ENCODE measurements at places on chromosomes 2 and 18.

- DNase-seq = no peak
Measured at GRCh38 chr2:45808294-45808800, 156.9 kb downstream of the PRKCE start.

DNA sequence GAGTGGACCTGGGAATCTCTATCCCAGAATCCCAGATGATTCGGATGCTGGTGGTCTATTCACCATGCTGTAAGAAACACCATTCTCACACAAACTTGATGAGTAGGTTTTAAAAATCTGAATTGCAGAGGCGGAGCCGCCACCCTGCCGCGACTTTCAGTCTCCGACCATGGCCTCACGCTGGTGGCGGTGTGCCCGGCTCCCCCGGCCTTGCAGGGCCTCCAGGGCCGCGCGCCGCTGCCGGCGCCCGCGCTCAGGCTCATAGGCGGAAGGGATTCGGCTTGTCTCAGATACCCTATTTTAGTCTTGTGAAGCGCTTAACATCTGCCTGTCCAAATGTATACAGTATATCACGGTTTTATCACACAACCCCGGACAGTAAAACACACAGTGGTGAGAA is 2.6 kb upstream of the PPM1B start:
- no peak for DNase-seq

DNA sequence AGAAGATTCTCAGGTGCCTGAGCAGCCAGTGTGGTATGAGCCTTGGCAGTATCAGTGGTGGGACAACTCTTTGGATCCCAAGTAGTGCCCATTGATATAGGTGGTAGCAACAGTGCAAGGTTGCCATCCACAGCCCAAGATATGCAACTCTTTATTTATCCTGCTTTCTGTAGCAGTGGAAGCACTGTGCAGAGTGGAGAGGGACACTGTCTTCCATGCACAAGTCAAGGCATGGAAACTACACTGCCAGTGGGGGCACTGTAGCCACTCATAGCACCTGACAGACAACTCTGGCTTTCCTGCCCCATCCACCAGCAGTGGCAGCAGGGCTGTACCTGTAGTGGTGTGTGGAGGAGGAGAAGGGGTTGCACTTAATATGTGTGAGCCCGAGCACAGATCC is 409.6 kb upstream of the TMEFF2 start:
- DNase-seq = peak; percentile 8

GRCh38 chr2:69977186-69977585 is 15.8 kb upstream of the ASPRV1 start:
- no peak for DNase-seq

DNA sequence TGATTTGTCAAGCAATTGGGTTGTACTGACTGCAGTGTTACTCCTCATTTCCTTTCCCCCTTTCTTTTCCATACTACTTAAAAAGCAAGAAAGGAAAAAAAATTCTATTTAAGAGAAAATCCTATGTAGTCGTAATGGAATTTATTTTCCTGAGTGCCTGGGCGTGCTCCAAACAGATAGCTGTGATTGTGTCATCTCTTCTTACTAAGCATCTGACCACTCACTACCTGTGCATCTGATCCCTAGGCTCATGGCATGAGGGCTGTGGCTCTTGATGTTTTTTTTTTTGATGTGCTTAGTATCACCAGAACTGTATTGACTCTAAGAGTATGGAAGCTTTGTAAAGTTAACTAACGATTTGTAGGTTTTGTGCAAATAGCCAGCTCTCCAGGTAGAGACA is 19.0 kb downstream of the CRIM1 start:
- DNase-seq = no peak

DNA sequence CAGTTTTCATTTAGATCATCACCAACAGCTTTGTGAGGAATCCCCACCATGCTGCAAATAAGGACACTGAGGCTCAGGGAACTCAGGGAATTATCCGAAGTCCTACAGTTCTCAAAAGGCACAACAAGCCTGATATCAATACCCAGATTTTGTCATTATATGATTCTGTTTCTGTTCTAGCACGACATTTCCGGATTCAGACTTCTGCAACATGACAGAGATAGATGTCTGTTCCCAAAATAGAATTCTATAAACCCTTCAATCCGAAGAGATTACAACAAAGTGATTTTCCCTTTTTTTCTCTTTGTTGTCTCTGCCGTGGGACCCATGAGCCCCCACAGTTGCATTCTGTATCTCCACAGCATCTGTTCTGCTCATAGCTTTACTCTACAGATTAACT is 72.0 kb downstream of the DOCK10 start:
- peak; percentile 66 for DNase-seq

DNA sequence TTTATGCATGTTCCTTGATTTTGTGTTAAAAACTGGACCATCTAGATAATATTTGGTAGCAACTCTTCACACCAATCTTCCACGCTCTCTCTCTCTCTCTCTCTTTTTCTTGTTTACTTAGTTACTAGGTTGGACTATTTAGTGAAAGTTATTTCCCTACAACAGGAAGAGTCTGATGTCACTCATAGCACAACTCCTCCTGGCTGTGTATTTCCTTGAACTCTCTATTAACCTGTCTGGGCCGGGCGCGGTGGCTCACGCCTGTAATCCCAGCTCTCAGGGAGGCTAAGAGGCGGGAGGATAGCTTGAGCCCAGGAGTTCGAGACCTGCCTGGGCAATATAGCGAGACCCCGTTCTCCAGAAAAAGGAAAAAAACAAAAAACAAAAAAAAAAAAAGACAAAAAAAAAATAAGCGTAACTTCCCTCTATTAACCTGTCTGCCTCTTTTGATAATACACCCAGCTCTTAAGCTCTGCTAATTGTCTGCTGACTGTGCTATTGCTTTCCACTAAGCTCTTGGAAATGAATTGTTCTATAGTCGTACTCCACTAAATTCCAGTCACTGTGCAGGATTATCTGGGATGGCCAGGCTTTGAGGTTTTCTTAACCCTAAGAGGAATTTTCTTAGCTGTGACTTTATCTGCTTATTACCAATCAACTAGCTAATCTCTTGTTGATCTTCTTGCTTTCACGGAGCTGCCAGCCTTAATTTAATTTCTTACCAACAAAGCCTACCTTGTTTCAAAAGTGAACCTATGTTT is 18.1 kb upstream of the CDH19 start:
- peak; percentile 95 for DNase-seq

DNA sequence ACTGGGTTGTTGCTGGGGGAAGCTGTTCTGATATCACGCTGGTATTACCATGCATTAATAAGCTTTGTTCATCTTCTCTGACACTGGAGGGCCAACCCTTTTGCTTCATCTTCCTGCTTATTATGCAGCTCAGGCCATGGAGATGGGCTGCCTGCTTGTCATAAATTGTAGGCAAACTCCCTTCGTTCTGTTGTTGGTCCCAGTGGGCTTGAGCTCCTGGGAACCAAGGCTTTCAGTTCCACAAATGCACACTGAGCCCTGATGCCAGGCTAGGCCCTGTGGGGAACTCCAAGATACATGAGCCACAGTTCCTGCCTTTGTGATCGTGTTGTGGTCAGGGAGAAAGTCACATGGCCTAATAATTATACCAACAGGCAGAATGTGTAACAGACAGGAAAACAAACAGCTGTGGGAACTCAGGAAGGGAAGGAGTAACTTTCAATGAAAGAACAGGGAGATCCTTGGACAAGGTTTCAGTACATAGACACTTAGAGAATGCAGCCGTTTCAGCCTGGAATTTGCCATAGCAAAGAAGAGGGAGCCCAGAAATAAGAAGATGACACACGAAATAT is 49.0 kb upstream of the BCL2L11 start:
- no peak for DNase-seq

DNA sequence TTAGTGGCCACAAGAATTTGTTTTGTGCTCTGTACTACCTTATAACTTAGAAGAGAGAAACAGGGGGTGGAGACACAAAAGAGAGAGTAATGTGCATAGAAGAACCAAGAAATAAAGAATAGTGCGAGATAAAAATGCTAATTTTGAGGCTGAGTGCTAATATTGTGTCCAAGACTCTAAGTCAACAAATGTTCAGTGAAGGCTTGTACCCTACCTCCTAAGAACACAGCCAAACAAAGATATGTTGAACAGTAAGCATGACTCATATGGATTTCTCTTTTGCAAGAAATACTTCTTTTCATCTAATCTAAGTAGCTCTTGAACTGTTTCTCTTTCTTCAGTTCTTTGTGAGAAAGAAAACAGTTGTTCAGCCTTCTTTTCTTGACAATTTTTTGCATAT is 45.2 kb downstream of the GAREM1 start:
- no peak for DNase-seq

DNA sequence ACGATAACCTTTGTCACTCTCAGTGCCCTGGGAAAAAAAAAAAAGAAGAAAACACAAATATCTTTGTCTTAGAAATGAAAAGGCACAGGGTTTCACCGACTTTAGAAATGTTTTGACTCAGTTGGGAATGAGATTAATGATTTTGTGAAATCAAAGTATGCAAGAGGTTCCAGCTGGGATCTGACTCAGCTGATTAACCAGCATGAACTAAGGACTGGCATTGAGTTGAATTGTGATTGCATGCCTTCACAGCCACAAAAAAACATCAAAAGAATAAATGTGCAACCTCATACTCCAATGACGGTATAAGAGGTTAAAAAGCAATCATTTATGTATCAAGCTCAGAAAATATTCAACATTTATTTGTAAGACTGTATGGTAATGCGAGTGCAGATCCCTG is 566.6 kb upstream of the DSEL start:
- DNase-seq = no peak

- DNase-seq = no peak
Measured at GRCh38 chr18:32722279-32722678, 50.5 kb downstream of the KLHL14 start.

- DNase-seq = no peak
Measured at GRCh38 chr18:70339915-70340314, 51.1 kb downstream of the SOCS6 start.

- DNase-seq = no peak
Measured at GRCh38 chr2:239657236-239657635, 256.4 kb upstream of the HDAC4 start.

- no peak for DNase-seq
Measured at GRCh38 chr2:46847726-46848412, 67.7 kb downstream of the MCFD2 start.

DNA sequence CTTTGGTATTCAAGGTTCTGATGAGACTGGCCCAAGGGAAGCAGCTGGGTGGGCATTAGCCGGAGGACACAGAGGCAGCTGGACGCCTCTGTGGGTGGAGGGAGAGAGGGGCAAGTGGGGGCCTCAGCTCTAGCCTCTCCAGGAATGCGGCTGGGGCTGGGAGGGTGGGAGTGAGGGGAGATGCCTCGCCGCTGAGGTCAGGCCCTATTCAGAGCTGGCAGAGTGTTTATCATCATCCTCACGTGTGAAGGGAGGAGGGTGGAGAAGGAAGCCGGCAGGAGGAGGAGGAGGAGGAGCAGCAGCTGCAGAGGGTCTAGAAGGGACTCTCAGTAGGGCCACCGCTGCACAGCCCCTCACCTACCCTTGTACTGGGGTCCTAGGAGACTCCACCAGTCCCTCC is 43.1 kb downstream of the TNS1 start:
- no peak for DNase-seq

GRCh38 chr2:237418300-237418699 is 4.3 kb upstream of the COL6A3 start:
- no peak for DNase-seq

GRCh38 chr2:56170504-56170903 is 13.3 kb upstream of the CCDC85A start:
- DNase-seq = no peak

DNA sequence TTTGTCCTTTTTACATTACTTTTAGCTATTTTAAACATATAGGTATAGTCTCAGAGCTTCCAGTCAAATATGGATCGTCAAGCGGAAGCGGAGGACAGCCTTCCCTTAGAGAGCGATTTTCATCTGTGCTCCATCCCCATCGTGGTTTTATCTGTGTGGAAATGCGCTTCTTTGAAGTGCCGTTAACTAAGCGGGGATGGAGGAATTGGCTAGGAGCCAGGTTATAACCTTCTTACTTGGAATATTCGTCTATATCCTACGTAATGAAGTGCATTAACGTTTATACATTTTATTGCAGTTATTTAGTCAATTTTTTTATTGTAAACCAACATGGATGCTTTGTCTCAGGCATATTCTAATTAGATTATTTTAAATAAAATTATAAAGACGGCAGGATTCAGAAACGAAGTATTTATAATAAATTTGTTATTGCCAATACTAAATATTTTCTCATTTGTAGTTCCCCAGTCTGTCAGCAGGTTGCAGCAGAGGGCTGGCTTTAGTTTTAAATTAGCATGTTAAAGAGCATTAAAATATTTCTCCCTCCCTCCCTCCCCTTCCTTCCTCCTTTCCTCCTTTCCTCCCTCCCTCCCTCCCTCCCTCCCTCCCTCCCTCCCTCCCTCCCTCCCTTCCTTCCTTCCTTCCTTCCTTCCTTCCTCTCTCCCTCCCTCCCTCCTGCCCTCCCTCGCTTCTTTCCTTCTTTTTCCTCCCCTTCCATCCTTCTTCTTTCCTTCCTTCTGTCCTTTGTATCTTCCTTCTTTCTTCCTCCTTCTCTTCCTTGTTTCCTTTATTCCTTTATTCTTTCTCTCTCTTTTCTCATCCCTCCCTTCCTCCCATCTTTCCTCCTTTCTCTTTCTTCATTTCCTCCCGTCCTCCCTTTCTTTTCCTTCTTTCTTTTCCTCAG is 80.6 kb upstream of the DOCK10 start:
- peak; percentile 50 for DNase-seq

DNA sequence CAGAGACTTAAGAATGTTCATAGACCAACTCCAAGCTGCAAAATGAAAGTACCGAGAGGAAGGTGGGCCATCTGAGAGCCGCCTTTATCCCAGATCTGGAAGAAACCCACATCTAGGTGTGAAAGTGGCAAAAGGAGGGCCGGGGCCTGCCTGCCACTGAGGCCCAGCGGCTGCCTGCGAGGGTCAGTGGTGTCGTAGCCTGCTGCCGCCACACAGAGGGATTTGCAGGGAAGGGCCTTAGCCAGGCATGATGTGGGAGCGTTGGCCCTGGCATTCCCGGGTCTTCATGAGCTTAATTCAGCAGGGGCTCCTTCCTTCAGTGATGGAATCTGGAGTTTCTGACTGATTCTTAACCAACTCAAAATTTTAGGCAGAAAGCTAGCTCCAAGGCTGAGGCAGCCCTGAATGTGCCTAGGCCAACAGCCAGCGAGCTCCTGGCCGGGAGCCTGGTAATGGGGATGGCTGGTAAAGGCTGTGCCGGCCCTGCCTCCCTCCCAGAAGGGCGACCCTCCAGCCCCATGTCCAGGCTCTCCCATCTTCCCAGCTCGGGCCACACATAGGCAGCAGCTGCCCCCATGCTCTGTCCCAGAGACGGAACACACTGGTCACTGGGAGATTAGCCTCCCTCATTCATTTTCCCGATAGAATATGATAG is 230.1 kb downstream of the AGAP1 start:
- DNase-seq = no peak

DNA sequence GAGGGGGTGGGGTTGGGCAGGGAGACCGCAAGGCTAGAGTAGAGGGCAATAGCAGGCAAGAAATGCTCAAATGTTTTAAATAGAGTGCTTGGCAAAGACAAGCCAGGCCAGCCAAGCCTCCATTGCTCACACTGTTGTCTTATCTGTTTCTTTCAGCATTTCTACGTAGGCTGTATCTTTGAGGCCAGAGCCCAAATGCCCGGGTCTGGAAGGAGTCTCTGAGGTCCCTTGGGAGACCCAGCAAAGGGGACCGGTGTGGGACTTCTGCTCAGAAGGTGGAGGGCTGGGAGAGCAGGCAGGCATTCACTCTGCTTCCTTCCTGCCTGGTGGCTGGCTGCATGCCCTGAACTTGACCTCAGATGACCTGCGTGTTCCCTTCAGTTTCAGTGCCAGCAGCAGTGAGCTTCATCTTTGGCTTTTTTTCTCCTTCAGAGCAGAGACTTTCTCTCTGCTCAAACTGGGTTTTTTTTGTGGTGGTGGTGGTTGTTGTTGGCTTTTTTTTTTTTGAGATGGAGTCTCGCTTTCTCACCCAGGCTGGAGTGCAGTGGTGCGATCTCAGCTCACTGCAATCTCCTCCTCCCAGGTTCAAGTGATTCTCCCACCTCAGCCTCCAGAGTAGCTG is 13.7 kb upstream of the TET3 start:
- DNase-seq = no peak
